ENCODE measurements at places on chromosomes 7 and 10.

- DNase-seq, result no peak
Observed at GRCh38 chr7:20651960-20652544, 36.6 kb downstream of the ABCB5 start.

- DNase-seq, result no peak
Observed at GRCh38 chr10:1747590-1748157, 10.3 kb upstream of the ADARB2 start.

DNA sequence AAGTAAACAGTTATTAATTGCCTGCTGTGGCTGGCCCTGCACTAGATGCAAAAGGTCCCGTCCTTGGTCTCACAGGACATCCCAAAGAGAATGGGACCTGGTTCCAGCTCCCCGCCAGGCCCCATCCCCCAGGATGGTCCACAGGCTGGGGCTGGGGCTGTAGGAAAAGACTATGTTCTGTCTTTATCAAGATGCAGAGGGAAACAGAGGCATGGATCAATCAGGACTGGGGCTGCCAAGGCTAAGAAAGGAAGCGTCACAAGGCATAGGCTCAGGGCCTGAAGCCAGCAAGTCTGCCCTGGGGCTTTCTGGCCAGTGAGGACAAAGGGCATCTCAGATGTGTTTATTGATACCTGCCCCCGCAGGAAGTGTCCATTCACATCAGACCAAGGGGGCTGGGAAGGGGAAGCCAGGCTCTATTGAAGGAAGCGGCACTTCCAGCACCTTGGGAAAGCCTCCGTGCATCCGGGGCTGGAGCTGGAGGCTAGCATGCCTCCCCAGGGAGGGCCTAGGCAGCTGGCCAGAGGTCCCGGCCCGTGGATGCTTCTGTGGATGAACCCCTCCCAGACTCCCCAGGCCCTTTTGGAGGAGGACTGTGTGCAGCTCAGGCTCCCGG is 5.8 kb downstream of the VSIR start:
- peak; percentile 73 for DNase-seq

DNA sequence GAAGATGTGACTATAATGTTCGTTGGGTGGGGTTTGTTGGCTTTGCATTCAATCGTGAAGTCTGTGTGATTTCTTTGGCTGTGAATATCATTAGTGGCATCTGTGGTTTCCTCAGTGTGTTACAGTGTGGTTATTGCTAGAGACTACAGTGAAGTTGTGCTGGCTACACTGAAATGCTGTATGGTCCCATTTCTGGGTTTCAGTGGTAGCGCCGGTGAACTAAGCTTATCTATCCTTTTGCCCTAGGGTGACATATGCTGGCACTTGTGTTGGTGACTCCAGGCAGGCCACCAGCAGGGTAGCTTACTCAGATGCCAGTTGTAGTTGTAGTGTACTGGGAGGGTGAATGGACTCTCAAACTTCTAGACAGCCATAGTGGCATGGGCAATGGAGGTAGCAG is 259.5 kb downstream of the ANKRD30A start:
- no peak for DNase-seq

GRCh38 chr7:151767557-151767956 is 109.4 kb downstream of the PRKAG2 start:
- no peak for DNase-seq

GRCh38 chr7:94178230-94178629 is 174.1 kb upstream of the BET1 start:
- DNase-seq, result no peak

- DNase-seq, result no peak
Observed at GRCh38 chr7:132230462-132230861, 345.8 kb downstream of the PLXNA4 start.

DNA sequence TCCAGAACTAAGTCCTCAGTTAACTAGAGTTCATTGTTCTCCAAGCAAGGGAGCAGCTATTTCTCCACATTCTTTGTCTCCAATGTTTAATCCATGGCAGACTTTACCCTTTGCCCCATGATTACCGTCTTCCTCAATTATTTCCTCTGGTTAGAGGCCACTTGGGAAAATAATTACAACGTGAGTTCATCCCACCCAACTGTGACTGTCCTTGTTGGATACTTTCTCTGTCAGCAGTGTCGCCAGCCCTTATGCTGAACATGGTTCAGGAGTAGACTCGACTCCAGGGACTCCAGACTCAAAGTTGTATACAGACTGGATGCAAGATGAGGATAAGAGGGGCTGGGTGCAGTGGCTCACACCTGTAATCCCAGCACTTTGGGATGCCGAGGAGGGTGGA is 17.1 kb upstream of the SEPHS1 start:
- no peak for DNase-seq

- no peak for DNase-seq
Observed at GRCh38 chr10:110017052-110017451, 9.3 kb downstream of the ADD3 start.

- peak; percentile 46 for DNase-seq
Observed at GRCh38 chr7:1844951-1845390, 174.9 kb downstream of the ELFN1 start.

Measured in islet precursor cell (in vitro differentiated cells).